PC-3 (cell line): ENCODE measurements at places on chromosomes 3 and 15.

DNA sequence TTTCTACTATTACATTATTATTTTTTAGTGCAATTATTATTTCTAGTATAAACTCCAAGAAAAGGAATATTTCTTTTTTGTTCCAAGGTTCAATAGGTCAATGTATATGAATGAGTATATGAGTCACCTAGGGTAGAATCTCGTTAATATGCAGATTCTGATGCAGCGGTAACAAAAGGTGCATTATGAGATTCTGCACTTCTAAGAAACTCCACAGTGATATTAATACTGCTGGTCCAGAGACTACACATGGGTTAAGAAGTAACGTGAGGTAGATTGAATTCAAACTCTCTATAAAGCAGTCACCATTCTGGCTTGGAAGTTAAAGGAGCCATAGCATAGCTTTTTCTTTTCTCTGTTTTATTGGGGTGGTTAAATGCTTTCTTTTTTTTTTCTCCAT is 596.2 kb upstream of the TBL1XR1 start:
- no peak for DNase-seq

DNA sequence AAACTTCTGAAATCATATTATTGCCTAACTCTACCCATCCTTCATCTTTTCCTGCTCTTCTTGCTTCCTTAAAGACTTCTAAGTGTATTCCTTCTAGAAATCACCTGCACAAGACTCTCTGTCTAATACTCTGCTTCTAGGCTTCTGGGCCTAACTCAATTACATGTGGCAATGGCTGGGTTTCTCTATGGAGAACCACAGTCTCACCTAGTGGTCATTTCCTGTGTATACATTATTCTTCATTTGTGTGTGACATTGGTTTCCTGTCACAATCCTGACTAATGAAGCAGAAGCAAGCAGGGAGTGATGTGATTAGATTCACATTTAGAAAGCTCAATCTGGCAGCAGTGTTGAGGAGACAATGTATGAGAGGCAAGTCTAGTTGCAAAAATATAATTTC is 16.9 kb upstream of the CLDN1 start:
- peak; percentile 49 for DNase-seq

- DNase-seq = no peak
These were observed 1.6 kb downstream of the LNP1 start for GRCh38 chr3:100402891-100403290.

- DNase-seq = no peak
These were observed 216.7 kb downstream of the PTPRG start for GRCh38 chr3:61778095-61778494.

DNA sequence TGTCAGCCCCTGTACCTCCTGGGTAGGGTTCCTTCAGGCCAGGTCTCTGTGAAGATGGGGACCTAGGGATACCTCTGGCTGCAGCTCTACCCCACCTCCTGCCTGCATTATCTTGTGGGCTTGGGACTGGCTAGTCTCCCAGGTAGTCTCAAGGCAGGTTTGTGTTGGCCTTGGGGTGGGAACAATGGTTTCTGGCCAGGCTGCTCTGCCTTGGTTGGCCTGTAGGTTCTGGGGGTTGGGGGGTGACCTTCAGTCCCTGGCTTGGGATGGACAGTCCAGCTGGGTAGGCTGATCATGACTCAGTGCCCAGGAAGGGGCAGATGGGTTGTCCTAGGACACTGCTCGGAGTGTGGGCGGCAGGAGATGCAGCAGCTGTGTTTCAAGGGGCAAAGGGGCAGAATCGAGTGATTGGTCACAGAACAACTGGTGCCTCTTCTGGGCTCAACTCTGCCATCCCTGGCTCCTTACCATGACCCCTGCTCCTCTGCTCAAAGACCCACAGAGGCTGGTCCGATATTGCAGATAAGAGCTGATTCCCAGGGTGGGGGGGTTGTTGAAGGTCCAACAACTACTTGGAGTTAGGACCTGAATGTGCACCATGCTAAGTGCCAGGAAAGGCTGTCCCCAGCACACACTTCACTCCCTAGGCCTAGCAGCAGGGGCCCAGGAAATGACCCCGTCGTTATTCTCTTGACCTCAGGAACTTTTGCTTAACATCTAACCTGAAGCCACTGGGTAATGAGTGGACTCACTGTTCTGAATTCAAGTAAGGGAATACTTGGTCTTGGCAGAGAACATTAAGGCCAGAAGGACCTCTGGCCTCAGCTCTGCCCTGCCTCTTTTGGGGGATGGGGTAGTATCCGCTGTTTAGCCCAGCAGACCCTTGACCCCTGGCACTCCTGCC is 18.1 kb upstream of the BSN start:
- no peak for DNase-seq

- no peak for DNase-seq
These were observed 442.5 kb downstream of the EPHB1 start for GRCh38 chr3:135237371-135238143.

DNA sequence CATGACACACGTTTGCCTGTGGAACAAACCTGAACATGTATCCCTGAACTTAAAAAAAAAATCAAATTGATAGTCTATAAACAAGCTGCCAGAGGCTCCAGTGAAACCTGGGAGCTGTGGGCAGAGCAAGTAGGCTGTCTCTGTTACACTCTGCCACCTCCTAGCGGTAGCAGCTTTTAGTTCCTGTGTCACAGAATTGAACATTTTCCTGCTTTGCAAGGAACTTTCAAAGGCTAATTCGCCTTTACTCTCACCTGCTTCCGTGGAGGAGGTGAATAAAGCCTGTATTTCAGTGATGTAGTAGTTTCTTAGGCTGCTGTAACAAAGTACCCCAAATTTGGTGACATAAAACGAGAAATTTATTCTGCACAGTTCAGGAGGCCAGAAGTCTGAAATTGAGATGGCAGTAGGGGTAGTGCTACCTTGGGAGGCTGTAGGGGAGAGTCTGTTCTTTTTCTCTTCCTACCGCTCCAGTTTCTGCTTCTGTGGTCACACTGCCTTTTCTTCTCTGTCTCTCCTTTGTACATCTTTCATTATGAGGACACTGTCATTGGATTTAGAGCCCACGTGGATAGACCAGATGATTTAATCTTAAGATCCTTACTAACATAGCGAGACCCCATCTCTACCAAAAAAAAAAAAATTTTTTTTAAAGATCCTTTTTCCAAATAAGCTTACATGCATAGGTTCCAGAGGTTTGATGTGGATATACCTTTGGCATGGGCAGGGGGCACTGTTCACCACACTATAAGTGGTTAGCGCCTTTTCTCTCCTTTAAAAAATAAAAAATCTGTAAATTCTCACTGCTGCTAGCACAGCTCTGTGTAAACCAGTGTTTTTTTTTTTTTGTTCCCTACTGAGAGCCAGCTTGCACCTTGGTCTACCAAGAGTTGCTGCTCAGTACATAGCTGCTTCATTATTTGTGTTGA is 25.3 kb downstream of the FBXO22 start:
- DNase-seq = peak; percentile 32

DNA sequence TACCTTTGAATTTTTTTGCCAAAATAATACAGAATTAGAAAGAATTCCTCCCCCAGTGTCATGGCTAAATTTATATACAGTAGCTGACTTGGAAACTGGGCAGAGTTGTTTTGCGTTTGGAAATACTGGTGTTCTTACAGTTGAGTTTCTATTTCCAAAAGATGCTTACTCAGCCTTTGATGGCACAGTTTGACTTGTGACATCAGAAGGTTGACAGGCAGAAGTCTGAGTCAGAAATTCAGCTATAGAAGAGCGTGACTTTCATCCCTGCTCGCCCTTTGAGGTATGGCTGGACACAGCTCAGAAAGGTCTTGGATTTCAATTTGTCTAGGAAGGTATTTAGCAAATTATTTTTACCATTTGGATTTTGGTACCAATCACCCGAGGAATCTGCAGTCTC is 175.8 kb downstream of the VGLL4 start:
- DNase-seq = no peak

DNA sequence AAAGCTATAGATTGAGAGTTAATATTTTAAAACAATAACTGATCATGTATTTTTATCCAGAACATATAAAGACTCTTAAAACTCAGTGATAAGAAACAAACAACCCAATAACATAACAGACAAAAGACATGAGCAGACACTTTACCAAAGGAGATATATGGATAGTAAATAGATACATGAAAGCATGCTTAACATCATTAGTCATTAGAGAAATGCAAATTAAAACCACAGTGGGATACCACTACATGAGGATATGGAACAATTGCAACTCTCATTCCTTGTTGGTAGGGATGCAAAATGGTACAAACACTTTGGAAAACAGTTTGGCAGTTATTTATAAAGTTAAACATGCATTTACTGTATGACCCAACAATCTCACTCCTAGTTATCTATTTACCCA is 95.0 kb downstream of the IQCH start:
- DNase-seq = no peak
